Left colon (tissue), 2 donors: ENCODE measurements at places on chromosomes 13 and 19. TPM values are rescaled to one million over a fixed set of nuclear protein-coding genes. Genes with fewer than 3 reads are reported as not detected.

DNA sequence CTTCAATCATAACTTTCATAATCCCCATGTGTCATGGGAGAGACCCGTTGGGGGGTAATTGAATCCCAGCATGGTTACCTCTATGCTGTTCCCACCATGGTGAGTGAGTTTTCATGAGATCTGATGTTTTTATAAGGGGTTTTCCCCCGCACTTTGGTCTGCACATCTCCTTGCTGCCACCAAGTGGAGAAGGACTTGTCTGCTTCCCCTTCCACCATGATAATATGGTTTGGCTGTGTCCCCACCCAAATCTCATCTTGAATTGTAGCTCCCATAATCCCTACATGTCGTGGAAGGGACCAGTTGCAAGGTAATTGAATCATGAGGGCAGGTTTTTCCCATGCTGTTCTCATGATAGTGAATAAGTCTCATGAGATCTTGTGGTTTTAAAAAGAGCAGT is 524.9 kb downstream of the SLITRK5 start:
- DNase-seq, result no peak

GRCh38 chr13:74930402-74931165 is 551.4 kb downstream of the TBC1D4 start:
- no peak for DNase-seq

FLT3 gene
- total RNA-seq, result 0.47 TPM

NCAN gene
- not detected for total RNA-seq

DNA sequence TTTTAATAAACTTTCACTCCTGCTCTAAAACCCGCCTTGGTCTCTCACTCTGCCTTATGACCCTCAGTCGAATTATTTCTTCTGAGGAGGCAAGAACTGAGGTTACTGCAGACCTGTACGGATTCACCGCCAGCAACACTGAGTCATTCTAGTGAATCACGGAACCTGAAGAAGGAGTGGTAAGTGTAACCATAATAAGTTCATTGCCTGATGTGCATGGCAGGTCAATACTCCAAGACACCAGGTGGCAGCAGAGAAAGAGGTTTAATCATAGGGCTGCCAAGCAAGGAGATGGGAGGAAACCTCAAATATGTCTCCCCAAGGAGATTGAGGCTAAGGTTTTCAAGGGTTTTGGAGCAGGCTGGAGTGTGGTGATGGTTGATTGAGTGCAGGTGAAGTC is 204.3 kb upstream of the IPO5 start:
- DNase-seq, result no peak

DNA sequence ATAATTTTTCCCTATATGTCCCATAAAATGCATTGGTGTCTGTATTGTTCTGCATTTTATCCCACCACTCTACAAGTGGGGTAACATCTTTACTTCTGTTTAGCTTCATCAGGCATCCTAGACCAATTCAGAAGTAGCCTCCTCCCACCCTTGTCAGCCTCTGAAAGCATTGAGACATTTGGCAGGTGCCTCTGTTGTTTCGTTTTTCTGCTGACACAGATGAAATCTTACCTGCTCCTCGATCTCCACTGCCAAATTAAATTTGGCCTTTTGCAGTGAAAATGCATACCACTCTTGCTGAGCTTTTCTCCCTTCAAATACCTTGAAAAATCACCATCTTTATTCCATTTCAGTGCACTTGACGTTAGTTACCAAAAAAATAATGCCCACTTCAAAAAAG is 83.5 kb upstream of the STARD13 start:
- no peak for DNase-seq

- no peak for DNase-seq
These were observed 9.7 kb upstream of the FEM1A start for GRCh38 chr19:4781801-4782200.

GRCh38 chr19:41784743-41785142 is 11.6 kb upstream of the CEACAM3 start:
- no peak for DNase-seq

GRCh38 chr19:55098716-55099556 is 18.5 kb downstream of the PPP1R12C start:
- no peak for DNase-seq

ZNF507 gene
- 20.0 TPM for total RNA-seq

PLPPR3 gene
- total RNA-seq, result not detected

DNA sequence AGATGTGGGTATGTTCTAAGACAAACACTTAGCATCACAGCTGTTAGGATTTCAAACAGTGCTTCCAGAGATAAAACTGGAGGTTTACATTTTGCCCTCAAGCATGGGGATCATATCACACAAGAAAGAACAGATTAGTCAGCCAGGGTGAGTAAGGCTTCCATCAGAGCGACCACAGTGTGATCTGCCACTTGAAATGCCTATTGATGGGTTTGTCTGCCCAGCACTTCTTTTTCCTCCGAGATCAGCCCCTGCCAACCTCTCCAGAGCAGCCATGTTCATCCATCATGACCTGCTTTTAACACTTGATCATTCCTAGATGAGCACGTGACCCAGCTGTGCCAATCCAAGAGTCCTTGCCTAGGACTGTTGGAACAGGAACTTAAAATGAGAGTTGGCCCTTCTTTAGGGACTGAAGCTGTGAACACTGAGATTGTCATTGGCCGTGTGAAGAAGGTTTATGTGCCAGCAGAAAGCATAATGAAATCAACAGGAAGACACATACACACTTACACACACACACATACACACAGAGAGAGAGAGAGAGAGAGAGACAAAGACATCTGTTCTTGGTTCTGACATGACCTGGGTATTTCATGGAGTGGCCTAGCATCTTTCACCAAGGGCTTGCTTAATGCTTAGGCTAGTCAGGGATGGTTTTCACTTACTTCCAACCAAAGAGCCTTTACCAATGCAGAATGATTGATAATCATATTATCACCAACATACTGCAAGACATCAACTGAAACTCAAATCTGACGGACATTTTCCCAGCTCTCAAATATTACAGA is 5.2 kb upstream of the CEBPG start:
- no peak for DNase-seq

GRCh38 chr19:47714339-47714738 is 1.1 kb downstream of the EHD2 start:
- DNase-seq, result no peak

DNA sequence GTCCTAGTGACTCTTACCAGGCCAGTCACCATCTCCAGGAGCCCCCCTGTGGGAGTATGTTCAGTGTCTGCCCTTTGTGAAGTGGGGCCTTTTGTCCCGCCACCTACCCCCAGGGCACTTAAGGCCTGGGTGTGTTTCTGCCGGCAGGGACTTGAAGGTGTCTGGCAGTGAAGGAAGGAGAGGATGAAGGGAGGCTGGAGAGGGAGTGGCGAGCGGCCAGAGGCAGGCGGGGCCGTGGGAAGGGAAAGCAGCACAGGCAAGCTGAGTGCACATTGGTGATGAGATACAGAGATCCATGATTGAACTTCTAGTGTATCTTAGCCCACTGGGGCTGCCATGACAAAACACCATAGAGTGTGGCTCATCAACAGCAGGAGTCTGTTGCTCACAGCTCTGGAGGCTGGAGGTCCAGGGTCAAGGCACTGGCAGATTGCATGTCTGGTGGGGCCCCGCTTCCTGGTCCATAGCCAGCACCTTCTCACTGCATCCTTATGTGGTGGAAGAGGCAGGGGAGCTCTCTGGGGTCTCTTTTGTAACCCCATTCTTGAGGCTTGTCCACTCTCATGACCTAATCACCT is 17.5 kb downstream of the CUL4A start:
- no peak for DNase-seq

DNA sequence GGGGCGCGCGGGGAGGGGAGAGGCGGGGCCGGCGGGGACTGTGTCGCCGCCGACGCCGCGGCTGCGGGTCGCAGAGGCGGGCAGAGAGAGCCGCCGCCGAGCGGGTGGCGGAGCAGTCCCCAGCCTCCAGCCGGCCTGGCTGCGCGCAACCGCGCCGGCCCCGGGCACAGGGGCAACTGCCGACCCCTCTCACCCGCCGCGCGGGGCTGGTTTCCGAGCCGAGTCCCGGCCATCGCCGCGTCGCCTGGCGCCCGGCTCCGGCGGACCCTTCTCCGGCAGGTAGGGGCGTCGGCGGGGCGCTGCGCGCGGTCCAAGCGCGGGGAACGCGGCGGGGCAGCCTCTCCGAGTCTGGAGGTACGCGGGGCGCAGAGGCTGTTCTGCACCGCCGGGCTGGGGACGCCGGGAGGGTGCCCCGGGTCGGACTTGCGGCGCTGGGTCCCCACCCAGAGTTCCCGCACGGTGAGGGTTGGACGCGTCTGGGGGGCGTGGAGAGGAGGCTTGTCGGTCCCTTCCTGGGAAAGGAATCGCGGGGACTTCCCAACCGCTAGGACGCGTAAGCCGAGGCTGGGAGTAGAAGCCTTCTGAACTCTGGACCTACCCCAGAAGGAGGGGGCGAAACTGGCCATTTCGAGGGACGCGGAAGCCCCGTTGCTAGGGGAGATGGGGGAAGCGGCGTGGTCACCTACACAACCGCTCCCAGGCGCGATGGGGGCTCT is 133.6 kb upstream of the MYO16 start:
- DNase-seq, result no peak

ZNF284 gene
- 2.1 TPM for total RNA-seq

CYP4F2 gene
- 8.5 TPM for total RNA-seq

DNA sequence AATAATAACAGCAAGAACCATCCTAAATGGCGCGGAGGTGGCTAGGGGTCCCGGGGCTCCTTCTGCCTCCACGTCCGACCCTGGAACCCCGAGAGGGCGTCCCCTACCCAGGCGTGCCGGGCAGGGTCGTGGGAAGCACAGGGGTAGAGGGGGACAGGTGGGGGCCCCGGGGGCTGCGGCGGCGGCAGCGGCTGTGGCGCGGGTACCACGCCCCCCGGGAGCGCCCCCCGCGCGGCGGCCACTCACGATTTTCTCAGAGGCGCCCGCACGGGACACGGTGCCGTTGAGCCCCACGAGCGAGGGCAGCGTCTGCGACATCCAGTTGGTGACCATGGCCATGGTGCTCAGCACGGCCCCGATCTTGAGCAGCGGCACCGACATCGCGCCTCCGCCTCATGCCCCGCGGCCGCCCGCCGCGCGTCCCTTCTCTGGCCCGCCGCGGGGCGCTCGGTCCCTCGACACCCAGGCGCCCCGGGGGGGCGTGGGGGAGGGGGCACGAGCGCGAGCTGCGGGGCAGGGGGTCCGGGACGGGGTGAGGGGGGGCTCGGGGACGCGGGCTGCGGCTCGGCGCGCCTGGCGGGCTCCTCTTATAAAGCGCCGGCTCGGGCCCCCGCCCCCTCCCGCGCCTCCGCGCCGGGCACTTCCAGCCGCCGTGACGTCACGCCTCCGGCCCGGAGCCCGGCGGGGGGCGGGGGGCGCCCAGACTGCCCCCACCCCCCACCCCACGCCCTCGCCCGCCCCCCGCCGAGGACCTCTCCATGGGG is 22.9 kb downstream of the OLFM2 start:
- no peak for DNase-seq

DACH1 gene
- 5.3 TPM for total RNA-seq

GRCh38 chr13:77218274-77218673 is 108.6 kb downstream of the MYCBP2 start:
- no peak for DNase-seq

FAM124A gene
- total RNA-seq, result 0.89 TPM
